Mucosa of gallbladder (tissue), 1 donor: ENCODE measurements at places on chromosomes 13 and 19. TPM values are rescaled to one million over a fixed set of nuclear protein-coding genes. Genes with fewer than 3 reads are reported as not detected.

DNA sequence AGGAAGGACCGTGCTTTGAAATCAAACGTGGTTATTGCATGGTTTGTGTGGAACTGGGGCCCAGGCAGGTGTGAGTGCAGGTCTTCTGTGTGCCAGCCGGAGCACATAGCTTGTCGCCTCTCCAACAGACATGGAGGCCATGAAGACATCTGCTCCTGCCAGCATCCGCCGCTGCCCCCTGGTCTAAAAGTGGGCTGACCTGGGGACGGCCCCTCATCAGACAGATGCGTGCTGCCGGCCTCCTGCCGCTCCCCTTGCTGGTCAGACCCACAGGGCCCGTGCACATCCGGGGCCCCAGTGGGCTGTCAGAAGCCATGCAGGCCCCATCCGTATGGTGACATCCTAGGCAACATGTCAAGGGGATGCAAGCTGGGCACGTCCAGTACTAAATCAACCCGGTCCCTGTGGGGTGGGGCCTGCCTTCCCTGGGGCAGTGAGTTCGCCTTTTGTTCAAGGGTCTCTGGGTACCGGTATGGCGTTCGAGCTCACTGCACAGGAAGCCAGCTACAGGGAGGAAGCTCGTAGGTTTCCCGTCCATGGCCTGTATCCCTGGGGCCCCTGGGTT is 88.0 kb upstream of the MCF2L start:
- DNase-seq = no peak

DNA sequence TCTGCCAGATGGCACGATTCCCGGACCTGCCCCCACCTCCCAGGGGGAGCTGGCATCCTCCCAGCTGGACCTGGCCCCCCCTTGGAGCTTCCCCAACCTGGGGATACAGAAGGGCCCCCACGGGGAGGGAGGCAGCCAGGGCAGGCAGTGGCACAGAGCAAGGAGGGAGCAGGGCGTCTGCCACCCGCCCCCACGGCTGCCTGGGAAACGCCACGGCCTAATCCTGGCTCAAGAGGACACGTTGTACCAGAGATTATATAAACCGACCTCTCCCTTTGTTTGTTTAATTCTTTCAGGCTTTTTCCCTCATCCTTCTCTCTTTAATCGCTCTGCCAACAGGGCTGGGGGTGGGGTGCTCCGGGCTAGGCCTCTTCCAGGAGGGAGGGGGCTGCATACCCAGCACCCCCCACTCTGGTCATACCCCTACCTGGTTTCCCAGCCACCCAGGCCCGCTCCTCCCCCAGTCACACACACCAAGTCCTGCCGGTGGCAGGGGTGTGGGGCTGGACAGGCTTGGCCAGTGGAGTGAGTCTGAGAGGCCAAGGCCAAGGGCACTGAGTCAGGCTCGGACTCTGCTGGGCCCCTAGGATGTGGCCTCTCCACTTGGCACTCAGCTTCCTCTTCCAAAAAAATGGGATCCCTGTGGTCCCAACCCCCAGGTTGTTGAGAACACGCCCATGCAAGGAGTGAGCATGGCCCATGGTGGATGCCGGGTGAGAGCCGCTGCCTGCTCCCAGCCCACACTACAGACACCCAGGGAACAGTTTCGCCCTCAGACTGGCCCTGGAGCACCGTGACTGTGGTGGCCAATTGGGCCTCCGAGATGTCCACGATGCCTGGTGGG is 29.5 kb upstream of the NFIC start:
- peak; percentile 94 for DNase-seq

- no peak for DNase-seq
These were observed 14.6 kb upstream of the SLC7A10 start for GRCh38 chr19:33240181-33240771.

The MBD3L3 gene
- not detected for total RNA-seq

The SH2D3A gene
- 28.2 TPM for total RNA-seq

DNA sequence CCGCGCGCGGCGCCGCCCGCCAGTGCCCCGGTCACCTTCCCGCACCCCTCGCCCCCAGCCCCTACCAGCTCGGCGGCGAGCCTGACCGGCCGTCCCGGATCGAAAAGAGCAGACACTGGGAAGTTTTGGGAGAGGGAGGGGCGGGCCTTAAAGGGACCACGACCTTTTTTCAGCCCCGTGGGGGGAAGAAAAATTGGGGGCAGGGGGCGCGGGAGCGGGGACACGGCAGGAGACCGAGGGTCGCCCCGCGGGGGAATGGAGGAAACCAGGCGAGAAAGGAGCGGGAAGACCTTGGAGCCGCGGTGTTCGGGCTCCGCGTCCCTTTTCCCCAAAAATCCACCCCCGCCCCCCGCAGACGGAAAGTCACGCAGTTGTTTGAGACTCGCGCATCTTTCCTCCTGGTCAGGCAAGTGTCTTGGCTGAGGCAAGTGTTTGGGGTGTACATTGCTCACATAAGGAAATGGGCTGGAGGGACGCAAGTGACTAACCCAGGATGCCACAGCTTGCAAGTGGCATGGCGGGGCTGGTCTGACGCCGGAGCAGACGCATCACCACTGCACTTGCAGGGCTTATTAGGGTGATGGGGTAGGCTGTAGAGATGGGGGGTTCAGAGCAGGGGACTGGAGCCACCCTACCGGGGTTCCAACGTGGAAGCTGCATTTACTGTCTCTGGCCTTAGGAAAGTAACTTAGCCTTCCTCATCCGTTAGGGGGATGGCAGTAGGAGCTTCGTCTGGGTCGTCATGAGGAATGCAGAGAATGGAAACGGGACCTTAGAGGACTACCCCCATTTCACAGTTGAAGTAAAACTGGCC is 2.7 kb upstream of the HNRNPL start:
- peak; percentile 52 for DNase-seq

GRCh38 chr13:42970824-42971690 is 21.0 kb downstream of the EPSTI1 start:
- peak; percentile 30 for DNase-seq

- no peak for DNase-seq
These were observed 690 bp downstream of the KMT2B start for GRCh38 chr19:35718345-35719041.

The FPR1 gene
- 9.3 TPM for total RNA-seq

The TMEM86B gene
- 193 TPM for total RNA-seq

The C19orf85 gene
- not detected for total RNA-seq

- no peak for DNase-seq
These were observed 1.9 kb upstream of the KLK15 start for GRCh38 chr19:50835103-50835784.

DNA sequence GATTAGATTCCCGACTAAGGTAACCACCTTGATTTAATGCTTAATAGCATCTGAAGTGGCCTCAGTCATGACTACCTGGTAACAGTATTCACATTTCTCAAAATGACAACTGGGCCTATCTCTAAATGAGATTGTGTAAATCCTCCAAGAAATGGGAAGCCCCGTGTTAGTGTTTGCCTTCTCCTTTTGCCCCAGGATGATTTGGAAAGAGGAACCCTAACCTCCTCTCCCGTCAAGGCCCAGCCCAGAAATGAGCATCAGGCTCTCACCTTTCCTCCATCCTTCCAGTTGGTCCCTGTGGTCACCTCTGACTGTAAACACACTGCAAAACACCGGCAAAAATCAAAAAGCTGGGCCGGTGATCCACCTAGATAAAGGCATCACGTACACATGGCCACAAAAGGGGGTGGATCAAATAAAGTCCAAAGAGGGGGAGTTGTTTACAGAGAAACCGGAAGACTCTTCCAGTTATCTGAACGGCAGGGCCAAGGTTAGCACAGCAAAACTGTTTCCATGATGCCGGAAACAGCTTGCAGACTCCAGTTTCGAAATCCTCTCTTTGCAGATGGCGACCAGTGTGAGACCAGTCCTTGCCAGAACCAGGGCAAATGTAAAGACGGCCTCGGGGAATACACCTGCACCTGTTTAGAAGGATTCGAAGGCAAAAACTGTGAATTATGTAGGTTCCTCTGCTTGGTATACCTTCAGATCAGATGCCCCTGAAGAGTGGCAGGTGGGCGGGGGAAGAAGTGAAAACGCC is 16.4 kb downstream of the F10 start:
- no peak for DNase-seq

GRCh38 chr19:2815191-2815614 is 4.5 kb upstream of the ZNF554 start:
- no peak for DNase-seq

The SIGLEC10 gene
- total RNA-seq = 12.9 TPM

- no peak for DNase-seq
These were observed 140.3 kb downstream of the PDS5B start for GRCh38 chr13:32726374-32727037.

The CELF5 gene
- total RNA-seq = 0.49 TPM

The ADGRE2 gene
- 5.1 TPM for total RNA-seq

GRCh38 chr19:33796164-33796875 is at the start of gene KCTD15:
KCTD15 (plus strand) TSS chr19:33796870; CDS start chr19:33800455, 3,585 bp downstream.
- DNase-seq = no peak

DNA sequence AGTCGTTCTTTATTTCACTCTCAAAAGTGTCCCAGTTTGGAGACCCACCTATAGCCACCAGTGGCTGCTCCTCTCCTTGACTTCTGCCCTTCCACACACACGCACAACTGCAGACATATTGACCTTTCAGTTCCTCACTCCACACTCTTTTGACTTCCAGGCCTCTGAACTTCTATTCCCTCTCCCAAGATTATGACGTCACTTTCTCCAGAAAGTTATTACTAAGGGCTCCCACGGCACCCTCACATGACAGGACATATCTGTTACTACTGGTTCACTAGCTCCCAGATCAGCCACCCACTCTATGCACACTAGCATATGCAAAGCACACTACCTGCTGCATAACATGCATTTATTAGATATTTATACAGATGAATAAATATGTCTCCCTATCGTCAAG is 45.9 kb downstream of the XPO4 start:
- no peak for DNase-seq

DNA sequence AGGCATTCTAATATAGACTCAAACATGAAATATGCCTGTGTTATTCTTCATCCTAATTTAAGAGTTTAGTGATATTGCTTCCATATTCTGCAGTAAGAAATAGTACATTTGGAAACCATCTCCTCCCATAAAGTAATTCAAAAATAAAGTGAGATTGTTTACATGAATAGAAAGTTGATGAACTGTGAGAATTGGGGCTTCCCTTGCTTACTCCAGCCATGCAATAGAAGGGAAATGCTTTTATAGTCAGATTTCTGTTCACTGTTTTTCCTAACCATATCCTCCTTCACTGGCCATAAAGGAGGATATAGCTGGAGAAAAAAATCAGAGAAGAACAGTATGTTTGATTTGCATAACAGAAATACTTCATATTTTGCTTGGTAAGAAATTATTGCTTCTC is 7.8 kb downstream of the LRCH1 start:
- no peak for DNase-seq

- DNase-seq = no peak
These were observed 143.5 kb upstream of the SOX1 start for GRCh38 chr13:111923439-111923838.

DNA sequence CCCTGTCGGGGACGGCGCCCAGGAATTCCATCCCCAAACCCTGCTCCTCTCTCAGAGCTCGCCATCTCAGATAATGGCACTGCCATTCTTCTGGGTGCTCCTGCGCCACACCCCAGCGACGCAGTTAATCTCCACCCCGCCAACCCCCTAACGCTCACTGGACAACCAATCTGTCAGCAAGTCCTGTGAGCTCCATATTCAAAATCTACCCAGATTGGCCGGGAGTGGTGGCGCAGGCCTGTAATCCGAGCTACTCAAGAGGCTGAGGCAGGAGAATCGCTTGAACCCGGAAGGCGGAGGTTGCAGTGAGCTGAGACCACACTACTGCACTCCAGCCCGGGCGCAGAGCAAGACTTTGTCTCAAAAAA is 18.6 kb downstream of the FCGBP start:
- no peak for DNase-seq

DNA sequence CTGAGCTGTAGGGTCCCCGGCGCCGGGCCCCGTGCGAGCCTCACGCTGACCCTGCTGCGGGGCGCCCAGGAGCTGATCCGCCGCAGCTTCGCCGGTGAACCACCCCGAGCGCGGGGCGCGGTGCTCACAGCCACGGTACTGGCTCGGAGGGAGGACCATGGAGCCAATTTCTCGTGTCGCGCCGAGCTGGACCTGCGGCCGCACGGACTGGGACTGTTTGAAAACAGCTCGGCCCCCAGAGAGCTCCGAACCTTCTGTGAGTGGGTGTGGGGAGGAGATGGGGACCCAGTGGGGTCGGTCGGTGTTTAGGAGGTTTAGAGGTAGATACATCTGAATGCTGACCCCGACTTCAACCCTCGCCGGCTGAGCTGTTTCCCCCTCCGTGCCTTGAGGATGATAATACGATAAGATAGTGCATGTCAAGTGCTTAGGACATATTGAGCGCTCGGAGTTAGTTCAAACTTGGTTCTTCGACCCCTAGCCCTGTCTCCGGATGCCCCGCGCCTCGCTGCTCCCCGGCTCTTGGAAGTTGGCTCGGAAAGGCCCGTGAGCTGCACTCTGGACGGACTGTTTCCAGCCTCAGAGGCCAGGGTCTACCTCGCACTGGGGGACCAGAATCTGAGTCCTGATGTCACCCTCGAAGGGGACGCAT is 1.9 kb downstream of the ICAM5 start:
- DNase-seq = no peak

DNA sequence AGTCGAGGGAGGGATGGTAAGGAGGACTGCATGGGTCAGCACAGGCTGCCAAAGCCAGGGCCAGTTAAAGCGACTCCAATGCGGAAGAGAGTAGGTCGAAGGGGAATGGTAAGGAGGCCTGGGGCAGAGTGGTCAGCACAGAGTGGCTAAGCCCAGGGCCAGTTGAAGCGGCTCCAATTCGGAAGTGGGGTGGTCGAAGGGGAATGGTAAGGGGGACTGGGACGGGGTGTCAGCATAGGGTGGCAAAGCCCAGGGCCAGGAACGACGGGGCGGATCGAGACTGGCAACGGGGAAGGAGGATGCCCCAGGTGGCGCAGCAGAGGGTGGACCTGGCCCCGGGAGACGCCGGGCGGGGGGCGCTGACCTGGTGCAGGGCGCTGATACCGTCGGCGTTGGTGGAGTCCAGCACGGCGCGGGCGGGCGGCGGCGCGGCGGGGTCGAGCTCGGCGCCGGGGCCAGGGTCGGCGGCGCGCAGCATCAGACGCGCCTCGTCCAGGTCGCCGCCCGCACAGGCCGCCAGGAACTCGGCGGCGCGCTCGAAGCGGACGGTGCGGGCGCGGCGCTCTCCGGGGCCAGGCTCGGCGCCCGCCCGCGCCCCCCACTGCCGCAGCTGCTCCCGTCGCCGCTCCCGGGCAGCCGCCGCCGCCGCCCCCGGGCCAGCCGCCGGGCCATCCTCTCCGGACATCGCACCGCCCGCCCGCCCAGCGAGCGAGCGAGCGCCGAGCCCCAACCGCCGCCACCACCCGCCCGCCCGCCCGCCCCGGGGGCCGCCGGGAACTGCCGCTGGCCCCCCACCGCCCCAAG is at the start of gene PPP1R12C:
PPP1R12C (minus strand) TSS at position 779 of the 804 bp plus-strand sequence; CDS start at position 685, 94 bp downstream.
- DNase-seq = no peak

GRCh38 chr19:10979951-10980381 is 19.1 kb downstream of the SMARCA4 start:
- no peak for DNase-seq

DNA sequence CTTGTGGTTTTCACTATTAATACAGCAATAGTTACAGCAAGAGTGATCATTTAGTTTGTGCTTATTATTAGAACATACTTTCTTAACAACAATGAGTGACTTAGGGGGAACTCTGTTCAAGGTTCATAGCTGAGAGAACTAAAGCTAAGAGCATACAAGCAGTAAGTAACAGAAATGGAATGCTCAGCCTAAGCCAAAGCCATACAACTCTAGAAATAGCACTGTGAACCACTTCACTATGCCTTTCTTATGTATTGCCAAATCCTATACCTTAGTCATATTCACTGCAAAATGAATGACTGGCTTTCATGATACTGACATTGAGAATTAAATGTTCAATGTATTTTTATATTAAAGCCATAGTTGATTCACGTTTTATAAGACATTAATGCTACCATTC is 599.7 kb upstream of the SLITRK1 start:
- DNase-seq = no peak
